ENCODE measurements at places on chromosomes 6 and 20.

- DNase-seq: no peak
Observed at GRCh38 chr6:105757512-105758200, 328.5 kb upstream of the PRDM1 start.

DNA sequence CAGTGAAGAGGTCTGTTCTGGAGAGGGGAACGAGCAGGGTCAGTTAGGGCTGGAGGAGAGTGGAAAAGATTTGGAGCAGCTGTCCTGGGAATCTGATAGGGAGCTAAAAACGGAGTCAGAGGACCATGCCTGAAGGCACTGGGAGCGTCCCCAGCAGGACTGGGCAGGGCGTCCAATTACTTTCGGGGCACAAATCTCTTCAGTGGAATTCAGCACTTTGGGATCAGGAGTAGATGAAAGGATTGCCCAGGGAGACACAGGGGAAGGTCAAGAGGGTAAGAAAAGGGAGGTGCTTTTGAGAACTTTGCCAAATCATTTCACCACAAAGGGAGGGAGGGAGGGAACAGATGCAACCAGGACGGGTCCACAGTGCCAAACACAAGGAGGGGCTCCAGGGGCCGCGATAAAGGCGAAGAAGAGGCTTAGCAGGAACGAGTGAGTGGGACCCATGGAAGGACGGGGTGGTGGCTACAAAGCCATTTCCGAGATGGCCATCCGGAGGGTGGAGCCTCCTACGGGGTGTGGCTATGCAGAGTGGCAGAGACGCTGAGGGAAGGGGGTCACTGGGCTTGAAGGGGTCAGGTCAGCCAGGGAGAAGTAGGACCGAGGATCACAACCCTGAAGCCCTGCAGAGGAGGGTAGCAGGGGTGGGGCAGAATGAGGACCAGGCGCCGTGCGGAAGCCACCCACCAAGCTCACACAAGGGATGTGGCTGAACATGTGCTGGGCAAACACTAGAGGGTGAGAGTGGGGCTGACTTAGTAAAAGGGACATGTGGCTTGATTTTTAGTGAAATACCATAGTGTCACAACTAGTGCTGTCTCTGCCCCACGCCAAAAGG is 180.0 kb upstream of the RREB1 start:
- DNase-seq: no peak

DNA sequence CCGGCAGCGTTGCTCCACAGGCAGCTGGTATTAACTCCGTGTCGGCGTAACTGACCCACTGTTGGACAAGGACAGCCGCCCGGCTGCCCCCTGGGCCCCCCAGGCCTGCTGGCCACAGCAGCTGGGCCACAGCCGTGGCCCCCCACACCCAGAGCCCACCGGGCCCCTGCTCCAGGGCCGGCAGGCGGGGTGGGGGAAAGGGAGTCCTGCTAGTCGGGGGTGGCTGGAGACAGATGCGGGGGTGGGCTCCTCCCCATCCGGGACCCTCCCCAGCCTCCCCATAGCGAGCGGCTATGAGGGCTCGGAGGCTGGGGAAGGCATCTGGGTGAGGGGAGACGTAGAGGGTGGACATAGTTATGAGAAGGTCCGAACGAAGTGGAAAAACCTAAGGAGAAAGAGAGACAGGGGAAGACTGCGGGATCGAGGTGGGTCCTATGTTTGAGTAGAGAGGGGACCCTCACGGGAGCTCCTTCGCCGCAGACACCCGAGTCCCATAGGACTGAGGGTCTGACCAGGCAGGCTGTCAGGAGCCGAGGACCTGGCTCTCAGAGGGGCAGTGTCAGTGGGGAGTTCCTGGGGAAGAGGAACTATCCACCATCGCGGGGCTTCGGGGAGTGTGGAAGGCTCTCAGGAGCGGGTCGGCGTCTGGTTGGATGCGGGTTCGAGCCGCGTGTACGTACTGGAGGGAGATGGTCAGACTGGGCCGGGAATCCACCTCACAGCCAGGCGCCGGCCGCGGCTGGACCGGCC is 511 bp downstream of the VARS1 start:
- peak; percentile 55 for DNase-seq

- DNase-seq: no peak
Observed at GRCh38 chr6:133768656-133769295, 120.1 kb upstream of the TCF21 start.

- DNase-seq: no peak
Observed at GRCh38 chr6:125100074-125100652, 53.4 kb upstream of the TPD52L1 start.

GRCh38 chr6:156545931-156546330 is 231.2 kb upstream of the ARID1B start:
- DNase-seq: no peak

DNA sequence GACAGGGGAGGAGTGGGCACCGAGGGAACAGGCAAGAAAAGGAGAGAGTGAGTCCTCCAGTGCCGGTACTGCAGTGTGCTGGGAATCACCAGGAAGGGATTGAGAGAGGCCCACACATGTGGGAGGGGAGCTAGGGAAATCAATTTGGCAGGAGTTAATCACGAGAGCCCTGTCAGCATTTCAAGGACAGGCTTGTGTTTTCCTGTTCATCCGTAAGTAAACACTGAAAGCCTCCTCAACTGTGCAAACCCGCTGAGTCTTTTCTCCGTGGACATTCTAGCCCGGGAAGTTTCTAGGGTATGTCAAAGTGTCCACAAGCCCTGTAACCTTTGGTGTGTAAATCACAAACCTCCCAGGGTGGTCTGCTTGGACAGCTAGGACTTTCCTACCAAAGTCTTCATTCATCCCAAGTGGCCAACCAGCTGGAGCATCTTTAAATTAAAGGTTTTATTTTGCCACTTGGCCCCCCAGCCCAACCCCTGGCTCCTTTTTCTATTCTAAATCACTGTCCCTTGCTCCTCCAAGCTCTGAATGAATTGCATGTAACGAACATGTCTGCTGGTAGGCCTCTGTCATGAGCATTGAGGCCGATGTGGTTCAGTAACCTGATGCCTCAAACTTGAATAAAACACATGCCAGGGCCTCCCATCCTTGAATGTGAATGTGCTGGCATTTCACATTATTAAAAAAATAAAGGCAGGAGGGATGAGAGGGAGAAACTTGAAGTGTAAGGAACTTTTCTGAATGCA is 149.1 kb downstream of the ZNF217 start:
- DNase-seq: no peak

DNA sequence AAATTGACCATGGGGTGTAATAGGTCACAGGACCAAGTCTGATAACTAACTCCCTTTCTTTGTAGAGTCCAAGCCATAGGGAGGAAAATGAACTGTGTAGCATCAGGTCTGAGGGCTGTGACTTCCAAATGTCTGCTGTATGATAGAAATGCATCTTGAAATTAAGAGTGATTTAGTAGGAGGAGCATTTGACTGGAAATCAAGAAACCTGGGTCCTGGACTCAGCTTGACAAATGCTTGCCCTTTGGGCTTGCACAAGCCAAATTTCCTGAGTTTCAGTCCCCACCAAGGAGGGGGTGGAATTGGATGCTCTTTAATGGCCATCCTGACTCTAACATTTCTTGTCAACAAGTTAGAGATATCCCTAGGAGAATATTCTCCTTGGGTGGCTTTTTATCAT is 187.0 kb downstream of the PDE7B start:
- no peak for DNase-seq

DNA sequence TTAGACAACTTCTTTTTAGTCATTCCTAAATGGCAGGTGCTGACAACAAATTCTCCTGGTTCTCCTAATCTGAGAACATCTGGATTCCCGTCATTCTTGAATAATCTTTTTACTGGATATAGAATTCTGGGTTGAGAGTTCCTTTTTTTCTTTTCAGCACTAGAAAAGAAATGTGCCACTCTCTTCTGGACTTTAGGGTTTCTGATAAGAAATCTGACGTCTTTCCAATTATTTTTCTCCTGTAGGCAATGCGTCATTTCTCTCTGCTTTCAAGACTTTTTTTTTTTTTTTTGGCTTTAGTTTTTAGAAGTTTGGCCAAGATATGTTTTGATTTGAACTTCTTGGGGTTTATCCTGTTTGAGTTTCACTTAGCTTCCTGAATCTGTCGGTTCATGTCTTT is 66.1 kb upstream of the RNF24 start:
- DNase-seq: no peak

DNA sequence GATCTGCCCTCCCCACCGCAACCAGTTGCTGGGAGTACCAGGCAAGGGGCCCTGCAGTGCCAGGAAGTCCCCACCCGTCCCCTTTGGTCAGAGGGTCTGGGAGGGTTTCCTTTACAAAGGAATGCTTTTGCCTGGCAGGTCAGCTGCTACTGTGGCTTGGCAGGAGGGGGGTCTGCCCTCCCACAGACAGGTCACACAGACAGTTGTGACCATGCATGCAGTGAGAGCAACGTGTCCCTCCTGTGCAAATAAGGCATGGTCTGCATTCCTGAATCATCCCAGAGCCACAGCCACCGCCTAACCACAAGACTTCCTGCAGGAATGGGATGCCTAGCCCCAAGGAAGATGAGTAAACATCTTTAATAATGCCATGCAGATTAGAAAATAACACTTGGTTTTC is 439 bp upstream of the F13A1 start:
- no peak for DNase-seq

GRCh38 chr6:29948277-29948676 is 5.9 kb downstream of the HLA-A start:
- DNase-seq: no peak

- DNase-seq: no peak
Observed at GRCh38 chr6:135146162-135146934, 34.8 kb upstream of the MYB start.

DNA sequence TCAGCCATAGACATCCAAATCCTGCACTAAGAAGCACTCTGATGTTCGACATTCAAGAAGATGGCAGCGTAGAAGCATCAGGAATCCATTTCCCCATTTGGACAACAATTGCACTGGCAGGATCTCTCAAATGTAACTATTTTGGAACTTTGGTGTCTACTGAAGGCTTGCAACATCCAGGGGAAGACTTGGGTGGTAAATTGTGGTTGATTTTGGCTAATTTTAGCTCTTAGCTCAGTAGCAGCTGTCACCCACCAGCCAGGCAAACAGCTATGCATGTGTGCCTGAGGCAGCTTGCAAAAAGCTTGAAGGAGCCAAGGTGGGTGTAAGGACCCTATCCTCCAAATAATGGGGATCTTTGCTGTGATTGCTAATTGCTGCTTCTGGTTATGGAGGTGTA is 35.1 kb upstream of the PPP1R3G start:
- no peak for DNase-seq

DNA sequence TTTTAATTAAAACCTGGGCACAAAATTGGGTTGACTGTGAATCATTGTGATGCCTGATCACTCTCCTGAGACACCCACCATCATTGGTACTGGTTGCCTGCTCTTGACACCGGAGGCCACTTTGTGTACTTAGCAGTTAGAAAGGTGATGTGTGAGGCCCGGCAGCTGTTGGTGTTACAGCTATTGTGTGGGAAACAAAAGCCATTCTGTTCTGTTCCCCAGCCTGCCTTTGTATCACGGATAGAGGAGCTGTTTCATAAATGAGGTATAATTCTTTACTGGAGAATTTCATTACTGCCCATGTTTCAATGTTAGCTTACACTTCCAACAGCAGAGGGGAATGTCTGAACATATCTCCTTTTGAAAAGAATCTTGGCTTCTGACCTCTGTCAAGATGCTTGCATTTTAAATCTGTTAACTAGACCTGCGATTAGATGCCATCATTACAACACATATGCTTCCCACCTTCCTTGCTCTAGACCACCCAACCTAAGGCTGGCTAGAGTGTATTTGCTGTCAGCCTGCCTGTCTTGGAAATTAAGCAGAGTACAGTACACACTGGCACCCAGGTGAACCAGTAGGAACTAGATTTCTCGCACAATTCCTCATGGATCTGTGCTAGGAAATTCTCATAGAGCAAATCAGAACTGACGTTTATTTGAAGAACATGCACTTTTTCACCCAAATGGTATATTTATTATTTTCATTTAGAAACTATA is 142.4 kb upstream of the INSM1 start:
- no peak for DNase-seq

GRCh38 chr6:156654919-156655918 is 122.0 kb upstream of the ARID1B start:
- no peak for DNase-seq

Measured in T1000 (cell line).